ENCODE measurements at places on chromosomes 11 and 22.

DNA sequence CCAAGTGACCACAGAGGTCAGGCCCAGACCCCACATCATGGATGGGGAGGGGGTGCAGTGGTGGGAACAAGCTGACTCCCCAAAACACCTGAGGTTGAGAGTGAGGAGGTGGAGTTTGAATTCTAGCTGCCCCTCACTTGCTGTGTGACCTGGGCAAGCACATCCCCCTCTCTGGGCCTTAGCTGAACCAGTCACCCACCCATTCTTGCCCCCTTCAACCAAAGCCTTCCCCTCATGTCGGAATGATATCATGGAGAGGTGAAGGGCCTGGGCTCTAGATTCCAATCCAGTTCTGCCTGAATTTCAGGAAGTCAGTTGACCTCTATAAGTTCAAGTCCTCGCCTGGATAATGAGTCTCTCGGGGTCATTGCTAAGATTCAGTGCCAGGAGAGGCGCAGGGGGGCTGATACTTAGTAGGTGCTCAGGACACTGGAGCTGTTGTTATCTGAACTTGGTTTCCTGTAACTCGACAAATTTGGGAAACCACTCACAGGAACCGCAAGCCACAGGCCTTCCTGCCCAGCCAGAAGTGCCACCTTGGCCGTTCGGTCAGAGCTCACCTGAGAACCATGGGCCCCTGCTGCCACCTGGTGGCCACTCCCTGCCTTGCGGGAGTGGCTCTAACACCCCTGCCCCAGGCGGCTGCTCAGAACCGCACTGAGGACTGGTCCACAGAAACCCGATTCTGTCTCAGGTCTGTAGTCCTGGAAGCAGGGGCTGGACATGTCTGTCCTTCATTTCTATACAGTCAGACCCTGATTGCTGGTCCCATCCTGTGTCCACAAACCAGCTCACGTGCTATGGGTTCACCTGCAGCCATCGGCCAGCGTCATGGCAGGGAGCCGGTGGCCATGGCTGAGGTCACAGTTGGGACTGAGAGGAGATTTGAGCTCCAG, 6.9 kb downstream of the CDC42EP1 start:
- DNase-seq = peak; percentile 58

GRCh38 chr22:49116486-49117120, 711.1 kb downstream of the BRD1 start:
- no peak for DNase-seq

DNA sequence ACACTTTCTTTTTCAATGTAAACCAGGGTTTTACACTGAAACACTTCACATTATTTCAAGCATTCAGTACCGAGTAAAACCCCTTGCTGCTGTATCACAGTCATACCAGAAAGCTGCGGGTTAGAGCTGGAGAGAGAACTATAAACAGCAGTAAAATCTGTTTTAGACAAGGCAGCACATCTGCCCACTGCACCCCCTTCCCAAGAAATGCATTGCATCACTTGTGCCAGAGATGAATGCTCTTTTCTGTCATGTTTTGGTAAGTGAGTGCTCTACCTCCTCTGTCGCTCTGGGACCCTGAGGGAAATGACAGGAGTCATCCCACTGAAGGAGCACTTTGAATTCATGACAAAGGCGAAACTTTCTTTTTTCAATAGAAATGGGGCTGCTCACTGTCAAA, 107.2 kb downstream of the MAML2 start:
- no peak for DNase-seq

DNA sequence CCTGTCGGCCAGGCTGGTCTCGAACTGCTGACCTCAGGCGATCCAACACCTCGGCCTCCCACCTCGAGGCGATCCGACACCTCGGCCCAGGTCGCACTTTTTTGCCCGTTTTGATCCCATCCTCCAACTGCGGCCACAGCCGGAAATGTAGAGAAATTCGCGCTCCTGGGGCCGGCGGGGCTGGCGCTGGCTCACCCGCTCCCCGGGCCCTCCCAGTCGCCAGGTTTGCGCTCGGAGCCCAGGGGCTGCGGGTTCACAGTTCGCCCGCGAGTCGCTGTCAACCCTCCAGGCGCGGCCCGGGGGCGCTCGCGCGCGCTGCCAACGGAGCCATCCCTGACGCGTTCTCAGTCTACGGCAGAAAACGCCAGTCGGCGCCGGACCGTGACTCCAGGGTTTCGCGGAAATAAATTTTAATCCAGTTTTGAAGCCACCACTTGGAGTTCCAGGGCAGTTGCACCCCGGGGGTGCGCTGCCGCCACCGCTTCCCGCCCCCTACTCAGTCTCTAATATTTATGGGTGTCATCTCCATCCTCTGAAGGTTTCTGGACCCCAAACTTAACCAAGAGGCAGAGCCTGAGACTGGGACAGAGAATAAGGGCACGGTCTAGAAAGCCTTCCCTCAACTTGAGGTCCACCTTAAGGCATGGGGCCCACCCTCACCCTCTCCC, 1.5 kb upstream of the KLHDC7B start:
- DNase-seq = peak; percentile 72

DNA sequence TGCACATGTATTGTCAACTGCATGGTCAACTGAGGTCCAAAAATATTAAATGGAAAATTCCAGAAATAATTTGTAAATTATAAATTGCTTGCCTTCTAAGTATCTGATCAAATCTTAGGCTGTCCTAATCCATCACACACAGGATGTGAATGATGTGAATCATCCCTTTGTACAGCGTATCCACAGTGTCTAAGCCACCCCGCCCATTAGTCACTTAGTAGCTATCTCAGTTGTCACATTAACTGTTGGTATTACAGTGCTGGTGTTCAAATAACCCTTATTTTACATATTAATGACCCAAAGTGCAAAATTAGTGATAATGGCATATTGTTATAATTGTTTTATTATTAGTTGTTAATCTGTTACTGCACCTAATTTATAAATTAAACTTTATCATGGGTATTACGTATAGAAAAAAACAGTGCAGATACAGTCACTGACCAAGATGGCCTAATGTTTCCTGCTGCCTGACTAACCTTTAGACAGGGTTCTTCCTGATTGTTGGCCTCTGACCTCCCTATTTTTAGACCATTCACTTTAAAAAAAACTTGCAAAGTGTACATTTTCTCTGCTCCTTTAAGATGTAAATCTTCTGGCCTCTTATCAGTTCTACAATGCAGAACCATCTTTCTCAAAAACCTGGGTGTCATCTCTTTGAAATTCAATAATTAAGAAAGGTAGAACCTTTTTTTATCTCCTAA, 2.9 kb upstream of the SVIP start:
- peak; percentile 2 for DNase-seq

- peak; percentile 81 for DNase-seq
Measured at GRCh38 chr22:46462726-46463371, 74.6 kb downstream of the CELSR1 start.

- DNase-seq = peak; percentile 12
Measured at GRCh38 chr11:120391854-120392253, 55.6 kb downstream of the ARHGEF12 start.

GRCh38 chr11:15189641-15190365, 75.1 kb downstream of the INSC start:
- peak; percentile 30 for DNase-seq

DNA sequence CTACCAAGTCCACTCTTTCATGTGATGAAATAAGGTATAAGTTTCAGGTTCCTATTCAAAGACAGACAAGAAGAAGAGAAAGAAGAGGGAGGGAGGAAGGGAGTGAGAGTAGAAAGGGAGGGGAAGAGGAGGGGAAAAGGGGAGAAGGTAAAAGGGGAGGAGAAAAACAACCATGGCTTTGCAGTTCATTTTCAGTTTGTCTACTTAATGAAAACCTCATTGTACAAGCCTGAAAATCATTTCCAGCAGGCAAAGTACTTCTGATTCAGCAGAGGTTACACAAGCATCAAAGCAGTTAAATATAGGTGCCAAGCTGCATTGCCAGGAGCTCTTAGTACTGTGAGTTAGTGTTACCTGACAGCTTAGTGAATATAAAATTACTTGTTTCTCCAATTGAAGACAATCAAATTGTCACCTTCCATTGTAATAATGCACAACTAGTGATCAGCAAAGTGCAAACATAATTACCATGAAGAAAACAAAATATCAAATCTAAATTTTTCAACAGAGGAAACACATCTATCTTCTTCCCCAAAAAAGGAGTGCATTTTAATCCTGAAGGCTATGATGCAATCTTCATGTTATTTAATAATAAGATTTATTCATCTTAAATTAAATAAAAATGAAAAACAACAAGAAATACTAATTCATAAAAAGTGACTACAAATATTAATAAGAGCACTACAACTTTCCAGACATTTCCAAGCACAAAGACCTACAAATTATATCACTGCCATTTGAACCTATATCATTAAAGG, 8.2 kb downstream of the SOX6 start:
- DNase-seq = peak; percentile 54

- no peak for DNase-seq
Measured at GRCh38 chr11:78400116-78400515, 17.5 kb downstream of the GAB2 start.

GRCh38 chr11:26820739-26821138, 98.9 kb upstream of the SLC5A12 start:
- peak; percentile 87 for DNase-seq

- no peak for DNase-seq
Measured at GRCh38 chr11:34344410-34344767, 13.4 kb downstream of the ABTB2 start.

GRCh38 chr11:35404388-35404775, 15.0 kb downstream of the SLC1A2 start:
- no peak for DNase-seq

GRCh38 chr11:23778971-23779370, 717.9 kb upstream of the LUZP2 start:
- peak; percentile 71 for DNase-seq

- no peak for DNase-seq
Measured at GRCh38 chr11:121372028-121372427, 79.5 kb downstream of the SC5D start.

DNA sequence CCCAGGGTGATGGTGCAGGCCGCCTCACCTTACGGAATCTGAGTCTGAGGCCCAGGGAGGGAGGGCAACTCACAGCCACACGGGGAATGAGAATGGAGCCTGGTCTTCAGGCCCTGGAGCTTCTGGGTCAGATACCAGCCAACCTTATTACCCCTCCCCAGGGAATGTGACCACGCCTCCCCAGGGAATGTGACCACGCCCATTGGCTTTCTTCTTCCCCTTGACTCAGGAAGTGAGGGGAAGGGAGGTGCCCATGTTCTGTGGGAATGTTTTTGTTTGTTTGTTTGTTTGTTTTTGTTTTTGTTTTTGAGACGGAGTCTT, 57.5 kb upstream of the RBFOX2 start:
- no peak for DNase-seq

DNA sequence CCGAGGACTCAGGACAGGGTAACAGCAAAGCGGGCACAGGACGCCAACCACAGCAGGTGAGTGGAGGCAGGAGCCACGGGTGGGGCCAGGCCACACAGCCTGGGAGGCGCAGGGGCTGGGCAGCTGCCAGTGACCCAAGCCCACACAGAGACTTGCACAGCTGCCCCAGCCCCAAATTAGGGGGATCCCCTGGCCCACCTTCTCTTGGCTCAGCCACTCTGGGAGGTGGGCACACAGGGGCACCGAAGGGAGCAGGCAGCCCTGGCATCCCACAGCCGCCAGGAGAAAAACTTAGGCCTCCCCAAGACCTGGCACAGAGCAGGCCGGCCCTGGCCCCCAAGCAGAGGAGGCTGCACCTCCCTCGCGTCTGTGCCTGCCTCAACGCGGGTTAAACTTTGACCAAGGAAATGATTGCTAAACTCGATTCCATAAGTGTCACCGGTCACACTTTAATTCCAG, at the start of gene SLC22A12:
SLC22A12 (plus strand) TSS at position 458 of the 459 bp plus-strand sequence. CDS start 337 bp downstream, outside the sequence.
- no peak for DNase-seq

- DNase-seq = no peak
Measured at GRCh38 chr11:82898241-82898640, 2.0 kb downstream of the PRCP start.

DNA sequence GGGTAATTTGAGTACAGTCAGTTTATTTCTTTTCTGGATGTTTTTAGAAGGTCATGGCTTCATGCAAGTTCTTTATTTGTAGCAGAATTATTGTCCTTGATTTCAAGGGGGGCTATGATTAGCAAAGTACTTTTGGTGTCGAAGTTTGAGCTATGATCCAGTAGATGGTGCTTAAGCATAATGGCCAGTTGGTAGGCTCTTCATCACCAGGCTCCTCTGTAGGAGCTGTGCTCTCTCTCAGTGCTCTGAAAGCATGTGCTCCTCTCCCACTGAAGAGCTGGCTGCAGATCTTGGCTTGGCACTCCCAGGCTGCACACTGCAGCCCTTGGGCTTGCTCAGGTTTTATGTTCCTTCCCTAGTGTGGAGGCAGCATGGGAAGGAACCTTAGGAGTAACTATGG, 852.7 kb downstream of the LUZP2 start:
- DNase-seq = no peak

DNA sequence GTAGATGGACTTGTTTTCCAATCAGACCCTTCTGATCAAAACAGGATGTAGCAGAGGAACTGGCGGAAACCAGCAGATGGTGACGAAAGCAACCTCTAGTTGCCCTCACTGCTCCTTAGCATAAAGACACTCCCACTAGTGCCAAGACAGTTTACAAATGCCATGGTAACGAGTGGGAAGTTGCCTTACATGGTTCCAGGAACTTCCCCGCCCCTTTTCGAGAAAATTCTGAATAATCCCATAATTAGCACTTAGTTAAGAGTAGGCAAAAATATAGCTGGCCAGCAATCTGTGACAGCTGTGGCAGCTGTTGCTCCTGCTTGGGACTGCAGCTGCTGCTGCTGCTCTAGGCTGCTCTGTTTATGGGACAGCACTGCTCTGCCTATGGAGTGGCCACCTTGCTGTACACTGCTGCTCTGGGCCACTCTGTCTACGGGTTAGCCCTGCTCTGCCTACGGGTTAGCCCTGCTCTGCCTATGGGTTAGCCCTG, 33.4 kb upstream of the SORL1 start:
- DNase-seq = no peak

- peak; percentile 67 for DNase-seq
Measured at GRCh38 chr11:12008790-12009616, 577 bp upstream of the DKK3 start.

- DNase-seq = no peak
Measured at GRCh38 chr11:134206185-134206584, 17.6 kb downstream of the NCAPD3 start.

DNA sequence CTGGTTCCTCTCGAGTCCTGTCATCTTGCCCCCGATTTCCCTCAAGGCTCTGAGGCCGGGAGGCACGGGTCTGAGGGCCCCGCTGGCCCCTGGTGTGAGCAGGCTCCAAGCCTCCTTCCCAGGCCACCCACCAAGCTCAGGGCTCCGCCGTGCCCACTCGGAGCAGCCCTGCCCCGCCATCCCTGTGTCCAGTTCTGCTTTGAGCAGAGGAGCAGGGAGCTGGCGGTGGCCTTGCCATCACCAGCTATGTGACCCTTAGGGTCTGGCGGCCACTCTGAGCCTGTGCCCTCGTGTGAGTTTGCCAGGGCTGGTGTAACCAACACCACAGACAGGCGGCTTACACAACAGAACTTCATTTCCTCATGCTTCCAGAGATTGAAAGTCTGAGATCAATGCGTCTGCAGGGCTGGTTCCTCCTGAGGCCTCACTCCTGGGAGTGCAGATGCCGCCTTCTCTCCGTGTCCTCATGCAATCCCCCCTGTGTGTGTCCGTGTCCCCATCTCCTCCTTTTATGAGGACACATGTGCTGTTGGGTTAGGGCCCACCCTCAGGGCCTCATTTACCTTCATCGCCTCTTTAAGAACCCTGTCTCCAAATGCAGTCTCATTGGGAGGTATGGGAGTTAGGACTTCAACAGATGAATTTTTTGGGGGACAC, 36.5 kb upstream of the CELSR1 start:
- DNase-seq = no peak
